ENCODE measurements at places on chromosomes 3 and 15.
A peak's percentile ranks its signal among the peaks of the same experiment; 100 is the strongest.

DNA sequence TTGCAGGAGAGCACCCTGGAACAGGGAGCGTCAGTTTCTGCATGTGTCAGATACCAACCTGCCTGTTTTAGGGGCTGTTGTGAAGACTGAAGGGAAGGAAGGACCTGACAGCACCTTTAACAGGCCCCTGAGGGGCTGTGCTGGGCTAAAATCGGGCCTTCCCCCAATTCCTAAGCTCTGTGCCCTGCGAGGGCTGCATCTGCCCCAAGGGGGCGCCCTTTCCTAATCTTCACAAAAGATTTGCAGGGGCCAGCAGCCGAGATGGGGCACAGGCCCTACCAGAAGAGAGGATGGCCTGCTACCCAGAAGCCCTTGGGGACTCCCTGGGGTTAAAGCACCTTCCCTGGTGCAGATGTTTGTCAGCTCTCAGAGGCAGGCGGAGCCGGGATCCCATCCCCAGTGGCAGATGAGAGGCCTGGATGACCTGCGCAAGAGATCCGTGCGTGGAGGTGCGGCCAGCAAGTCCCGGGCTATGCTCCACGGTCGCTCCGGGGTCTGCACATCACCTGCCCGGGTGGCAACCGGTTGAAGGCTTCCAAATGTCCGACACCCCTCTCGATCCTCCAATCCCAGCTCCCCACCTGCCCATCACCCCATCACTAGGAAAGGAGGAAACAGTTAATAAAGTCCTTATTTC lies 53.6 kb downstream of the RHCG start:
- peak; percentile 48 for DNase-seq

DNA sequence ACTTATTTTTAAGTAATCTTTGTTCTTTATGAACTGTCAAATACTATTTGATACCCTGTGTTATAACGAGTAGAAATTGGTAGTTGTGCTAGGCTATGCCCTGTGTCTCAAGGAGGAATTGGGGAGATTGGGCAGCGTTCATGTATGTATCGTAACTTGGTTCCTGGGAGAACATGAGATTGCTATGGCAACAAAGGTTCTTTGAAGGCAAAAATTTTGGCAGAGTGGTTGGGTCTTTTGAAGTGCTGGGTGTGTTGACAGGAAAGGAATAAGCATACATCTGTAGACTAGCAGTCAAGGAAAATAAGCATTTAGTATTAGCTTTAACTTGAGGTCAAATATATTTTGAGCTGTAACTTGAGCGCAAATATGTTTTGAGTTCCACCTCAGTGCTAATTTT lies 45.3 kb downstream of the TCF12 start:
- no peak for DNase-seq

- no peak for DNase-seq
Observed at GRCh38 chr15:68515371-68516095, 63.3 kb upstream of the CORO2B start.

GRCh38 chr15:78061963-78062427 lies 15.5 kb downstream of the TBC1D2B start:
- no peak for DNase-seq

GRCh38 chr3:136787349-136787748 lies 31.6 kb upstream of the SLC35G2 start:
- DNase-seq, result no peak

- DNase-seq, result no peak
Observed at GRCh38 chr3:111285694-111286093, 214.1 kb downstream of the NECTIN3 start.

DNA sequence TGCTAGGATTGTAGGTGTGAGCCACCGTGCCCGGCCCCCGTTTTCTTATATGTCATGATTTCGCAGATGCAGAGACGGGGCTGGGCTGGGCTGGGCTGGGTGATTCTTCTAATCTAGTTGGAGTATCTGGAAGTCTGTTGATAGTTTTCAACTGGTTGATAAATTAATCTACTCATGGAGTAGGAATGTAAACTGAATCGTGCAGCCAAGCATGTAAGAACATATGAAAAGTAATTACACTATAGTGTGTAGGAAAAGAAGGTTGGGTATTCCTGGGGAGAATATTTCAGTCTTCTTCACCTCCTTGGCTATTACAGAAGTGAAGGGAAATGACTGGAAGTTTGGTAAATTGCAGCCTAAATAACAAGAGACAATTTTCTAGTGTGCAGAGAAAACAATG lies 82.6 kb upstream of the MAGI1 start:
- no peak for DNase-seq

DNA sequence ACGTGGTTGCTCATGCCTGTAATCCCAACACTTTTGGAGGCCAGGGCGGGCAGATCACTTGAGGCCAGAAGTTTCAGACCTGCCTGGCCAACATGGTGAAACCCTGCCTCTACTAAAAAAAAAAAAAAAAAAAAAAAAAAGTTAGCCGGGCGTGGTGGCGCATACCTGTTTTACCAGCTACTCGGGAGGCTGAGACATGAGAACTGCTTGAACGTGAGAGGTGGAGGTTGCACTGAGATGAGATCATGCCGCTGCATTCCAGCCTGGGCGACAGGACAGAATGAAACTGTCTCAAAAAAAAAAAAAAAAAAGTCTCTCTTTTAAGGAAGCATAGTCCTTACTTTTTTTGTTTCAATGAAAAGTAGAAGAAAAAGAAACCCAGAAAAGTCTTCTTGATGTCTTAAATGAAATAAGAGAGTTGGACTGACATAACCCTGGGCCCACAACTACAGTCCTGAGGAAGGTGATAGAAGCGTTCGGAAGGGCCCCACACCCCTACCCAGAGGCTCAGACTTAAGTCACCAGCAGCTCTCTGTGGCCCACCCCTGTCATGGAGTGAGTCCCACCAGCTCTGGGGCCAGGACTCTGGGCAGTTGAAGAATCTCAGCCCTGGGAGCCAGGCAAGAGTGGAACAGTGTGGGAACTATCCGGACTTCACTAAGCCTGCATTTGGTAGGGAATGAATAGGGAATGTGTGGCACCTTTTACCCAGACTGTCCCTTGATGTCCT lies 2.6 kb downstream of the NME9 start:
- DNase-seq, result no peak

DNA sequence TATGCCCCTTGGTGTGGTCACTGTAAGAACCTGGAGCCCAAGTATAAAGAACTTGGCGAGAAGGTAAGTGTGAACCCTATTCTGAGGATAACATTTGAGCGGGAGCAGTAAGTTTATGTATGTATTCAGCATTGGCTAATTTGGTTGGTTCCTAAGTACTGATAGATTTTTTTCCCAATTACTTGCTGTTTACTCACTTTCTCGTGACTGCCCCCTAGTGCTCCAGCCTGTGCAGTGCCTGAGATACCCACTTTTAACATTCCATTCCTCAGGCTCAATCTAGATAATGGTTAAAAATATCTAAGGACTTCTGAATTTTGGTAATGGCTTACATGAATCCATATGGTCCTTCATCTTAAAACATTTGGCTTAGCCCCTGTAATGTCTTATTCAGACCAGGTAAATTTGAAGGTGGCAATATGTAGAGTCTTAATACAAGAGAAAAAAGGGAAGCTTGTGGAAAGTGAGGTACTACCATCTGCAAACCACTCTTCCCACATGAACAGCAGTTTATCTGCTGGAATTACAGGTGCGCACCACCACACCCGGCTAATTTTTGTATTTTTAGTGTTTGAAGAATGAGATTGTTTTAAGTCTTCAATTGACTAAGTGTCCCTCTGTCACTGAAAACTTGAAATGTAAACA lies 7.1 kb downstream of the ELL3 start:
- peak; percentile 53 for DNase-seq

DNA sequence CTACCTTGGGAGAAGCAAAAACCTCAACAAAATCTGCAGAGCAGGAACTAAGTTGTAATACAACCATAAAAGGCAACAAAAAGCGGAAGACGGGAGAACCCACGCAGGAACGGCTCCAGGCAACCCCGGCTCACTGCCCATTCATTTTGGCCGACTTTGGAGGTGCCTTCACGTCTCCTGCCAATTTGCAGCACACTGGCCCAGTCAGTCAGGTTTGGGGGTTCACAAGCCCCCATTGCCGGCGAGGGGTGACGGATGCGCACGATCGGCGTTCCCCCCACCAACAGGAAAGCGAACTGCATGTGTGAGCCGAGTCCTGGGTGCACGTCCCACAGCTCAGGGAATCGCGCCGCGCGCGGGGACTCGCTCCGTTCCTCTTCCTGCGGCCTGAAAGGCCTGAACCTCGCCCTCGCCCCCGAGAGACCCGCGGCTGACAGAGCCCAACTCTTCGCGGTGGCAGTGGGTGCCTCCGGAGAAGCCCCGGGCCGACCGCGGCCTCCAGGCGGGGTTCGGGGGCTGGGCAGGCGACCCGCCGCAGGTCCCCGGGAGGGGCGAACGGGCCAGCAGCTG lies 463 bp downstream of the TERC start:
- DNase-seq, result peak; percentile 41

DNA sequence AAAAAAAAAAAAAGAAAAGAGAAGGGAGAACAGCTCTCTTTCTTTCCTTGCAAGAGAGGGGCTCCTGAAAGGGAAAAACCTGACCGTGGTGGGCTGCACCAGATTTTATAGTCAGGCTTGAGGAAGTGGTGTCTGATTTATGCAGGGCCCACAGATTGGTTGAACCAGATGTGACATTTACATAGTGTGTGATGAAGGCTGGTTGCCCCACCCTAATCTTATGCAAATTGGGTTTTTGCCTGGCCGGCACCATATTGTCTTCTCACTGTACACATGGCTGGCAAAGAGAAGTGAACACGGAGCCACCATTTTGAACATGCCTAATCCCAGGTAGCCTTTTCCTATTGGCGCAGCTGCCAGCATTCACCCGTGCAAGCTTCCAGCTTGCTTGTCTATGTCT lies 154.4 kb downstream of the OXSM start:
- no peak for DNase-seq

- DNase-seq, result no peak
Observed at GRCh38 chr3:25707268-25707926, 42.7 kb upstream of the TOP2B start.

DNA sequence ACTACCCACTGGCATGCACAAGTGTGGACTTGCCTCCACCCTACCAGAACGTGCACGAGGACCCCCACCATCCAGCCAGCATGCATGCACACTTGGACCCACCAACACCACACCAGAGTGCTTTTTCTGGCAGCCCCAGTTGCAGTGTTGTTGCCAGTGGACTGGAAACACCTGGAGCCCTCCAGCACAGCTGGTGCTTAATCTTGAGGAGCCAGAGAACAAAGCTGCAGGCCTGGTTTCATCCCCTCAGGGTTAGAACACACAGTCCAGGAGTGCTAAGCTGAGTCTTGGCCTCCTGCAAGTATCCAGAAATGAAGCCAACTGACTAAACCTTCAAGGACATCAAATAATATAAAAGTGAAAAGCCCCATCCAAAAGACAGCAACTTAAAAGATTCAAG lies 888.0 kb downstream of the NTRK3 start:
- DNase-seq, result no peak

- DNase-seq, result no peak
Observed at GRCh38 chr3:140081887-140082286, 146.9 kb downstream of the CLSTN2 start.

- no peak for DNase-seq
Observed at GRCh38 chr15:78105476-78106241, 13.3 kb downstream of the SH2D7 start.

DNA sequence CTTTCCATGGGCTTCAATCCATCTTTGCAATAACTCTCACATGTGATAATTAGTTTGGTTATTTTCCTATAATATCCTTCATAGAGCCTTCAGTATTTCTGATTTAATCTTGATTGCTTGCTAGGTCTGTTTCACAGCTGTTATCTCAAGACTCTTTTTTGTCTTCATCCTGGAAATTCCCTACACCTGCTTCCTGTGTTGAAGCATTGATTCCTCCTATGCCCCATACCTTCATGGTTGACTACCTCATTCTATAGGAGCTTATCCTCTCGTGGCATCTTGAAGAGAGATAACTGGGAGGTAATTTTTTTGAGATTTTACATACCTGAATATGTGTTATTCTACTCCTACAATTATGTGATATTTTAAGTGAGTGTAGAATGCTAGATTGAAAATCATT lies 26.7 kb downstream of the PIK3CA start:
- no peak for DNase-seq

DNA sequence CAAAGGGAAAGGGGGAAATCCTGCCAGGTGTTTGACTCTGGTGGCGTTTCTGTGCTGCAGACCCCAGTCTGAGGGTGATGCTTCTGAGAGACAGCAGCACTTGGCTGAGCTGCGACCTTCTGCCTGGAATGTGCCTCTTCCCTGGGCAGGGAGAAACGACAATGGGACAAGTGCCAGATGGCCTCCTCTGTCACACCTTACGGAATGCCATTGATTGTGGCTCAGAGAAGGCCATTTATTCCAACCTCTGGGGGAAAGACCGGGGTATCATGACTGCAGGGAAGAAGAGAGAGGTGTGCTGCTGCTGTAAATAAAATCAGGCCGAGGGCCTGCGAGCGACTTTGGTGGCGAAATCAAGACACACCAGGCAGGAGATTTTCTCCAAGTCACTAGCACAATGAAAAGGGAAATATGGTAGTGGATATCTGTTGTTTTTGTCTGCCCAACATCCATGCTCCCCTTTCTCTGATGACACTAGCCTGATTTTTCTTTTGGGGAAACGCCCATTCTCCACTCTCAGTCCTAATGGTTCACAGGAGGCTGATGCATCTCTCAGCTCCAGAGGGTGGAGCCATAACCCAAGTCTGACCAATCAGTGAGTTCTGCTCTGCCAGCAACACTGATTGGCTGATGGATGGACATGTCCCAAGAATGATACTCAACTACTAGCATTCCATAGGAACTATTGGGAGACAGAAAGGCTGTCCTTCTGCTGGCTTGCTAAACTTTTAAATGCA lies 336.1 kb downstream of the FOXP1 start:
- no peak for DNase-seq

- DNase-seq, result peak; percentile 79
Observed at GRCh38 chr15:90954712-90955623, at the start of gene RCCD1. RCCD1 (plus strand) TSS chr15:90954884; CDS start chr15:90956735, 1,851 bp downstream.

DNA sequence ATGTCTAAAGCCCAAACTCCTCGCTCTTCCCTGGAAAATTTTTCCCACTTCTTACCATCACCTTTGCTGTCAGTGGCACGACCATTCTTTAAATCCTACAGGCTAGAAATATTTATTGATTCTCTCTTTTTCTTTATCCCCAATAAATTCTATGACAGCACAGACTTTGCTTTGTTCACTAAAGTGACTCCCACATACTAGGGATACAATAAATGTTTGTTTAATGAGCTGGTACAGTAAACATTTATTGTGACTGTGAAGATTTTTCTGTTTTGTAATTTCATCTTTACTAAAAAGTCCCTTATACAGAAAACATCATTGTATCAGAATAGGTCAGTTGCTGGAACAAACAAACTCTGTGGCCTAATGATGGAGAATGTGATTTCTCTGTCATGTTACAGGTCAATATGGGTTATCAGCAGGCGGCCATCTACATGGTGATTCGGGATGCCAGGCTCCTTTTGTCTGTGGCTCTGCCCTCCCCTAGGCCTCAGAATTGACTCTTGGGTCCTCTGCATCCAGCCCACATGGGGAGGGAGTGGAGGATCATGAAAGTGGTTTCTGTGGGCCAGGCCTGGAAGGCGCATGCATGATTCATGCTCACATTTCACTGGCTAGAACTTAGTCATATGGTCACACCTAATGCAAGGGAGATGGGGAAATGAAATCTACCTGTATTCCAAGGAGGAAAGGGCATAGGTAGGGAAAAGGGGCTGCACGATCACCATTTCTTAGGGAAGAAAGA lies 22.7 kb upstream of the KNG1 start:
- no peak for DNase-seq

GRCh38 chr3:117941015-117941414 lies 1093.6 kb downstream of the IGSF11 start:
- no peak for DNase-seq

Data from activated CD4-positive, alpha-beta T cell treated with anti-CD3 and anti-CD28 coated beads for 24 hours (primary cell).